CD4-positive, alpha-beta T cell treated with Interleukin-4 for 4 hours (primary cell): ENCODE measurements at places on chromosomes 13 and 19.
A peak's percentile ranks its signal among the peaks of the same experiment; 100 is the strongest.

GRCh38 chr13:83876546-83876945 is 5.7 kb downstream of the SLITRK1 start:
- DNase-seq, result no peak

DNA sequence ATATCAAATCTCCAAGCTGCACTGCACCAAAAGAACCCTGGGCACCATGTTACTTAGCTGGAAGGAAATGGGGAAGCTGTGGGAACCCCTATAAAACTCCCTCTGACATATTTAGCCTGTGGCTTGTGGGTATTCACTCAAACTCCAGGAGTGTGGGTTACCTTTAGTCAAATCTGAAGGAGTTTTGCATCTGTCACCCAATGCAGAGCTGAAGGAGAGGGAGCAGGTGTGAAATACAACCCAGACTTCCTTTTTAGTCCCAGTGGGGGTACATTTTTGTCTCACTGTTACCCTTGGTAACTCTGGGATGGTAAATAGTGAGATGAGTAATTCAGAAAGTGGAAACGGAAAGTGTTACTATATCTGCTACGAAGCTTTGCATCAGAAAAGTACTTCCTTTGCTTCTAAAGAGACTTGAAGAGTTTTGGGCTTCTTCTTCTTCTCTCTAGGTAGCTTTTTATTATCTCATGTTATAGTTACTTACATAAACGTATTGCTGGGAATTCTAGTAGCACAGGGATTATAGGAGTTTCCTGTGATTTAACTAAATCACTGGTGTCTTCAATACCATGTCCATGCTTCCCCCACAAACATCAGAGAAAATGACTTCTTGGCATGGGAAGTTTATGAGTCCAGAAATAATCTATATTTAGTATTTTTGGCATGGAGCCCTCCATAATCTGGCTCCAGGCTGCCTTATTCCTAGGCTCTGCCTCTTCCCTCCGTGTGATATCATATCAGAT is 105.9 kb downstream of the AKAP11 start:
- DNase-seq, result peak; percentile 84

- no peak for DNase-seq
Measured at GRCh38 chr13:81018936-81019335, 678.0 kb upstream of the SPRY2 start.

GRCh38 chr19:19356901-19357566 is 36.4 kb downstream of the MAU2 start:
- DNase-seq, result no peak

DNA sequence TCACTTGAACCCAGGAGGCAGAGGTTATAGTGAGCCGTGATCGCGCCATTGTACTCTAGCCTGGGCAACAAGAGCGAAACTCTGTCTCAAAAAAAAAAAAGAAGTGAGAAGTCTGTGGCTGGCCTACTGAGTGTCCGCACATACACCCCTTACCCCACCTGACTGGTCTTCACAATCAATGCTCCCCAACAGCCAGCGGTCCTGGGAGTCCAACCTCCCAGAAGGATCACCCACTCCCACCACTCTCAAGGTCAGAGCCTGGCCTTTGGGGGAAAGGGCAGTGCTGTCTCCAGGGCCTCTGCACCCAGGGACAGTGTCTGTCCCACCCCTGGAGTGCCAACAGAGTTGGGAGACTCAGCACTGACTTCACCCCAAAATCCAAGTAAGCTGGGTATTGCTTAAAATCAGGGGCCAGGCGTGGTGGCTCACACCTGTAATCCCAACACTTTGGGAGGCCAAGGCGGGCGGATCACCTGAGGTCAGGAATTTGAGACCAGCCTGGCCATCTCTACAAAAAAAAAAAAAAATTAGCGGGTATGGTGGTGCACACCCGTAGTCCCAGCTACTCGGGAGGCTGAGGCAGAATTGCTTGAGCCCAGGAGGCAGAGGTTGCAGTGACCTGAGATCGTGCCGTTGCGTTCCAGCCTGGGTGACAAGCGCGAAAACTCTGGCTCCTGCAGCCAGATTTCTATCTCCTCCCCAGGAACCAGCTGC is 2.3 kb upstream of the CD320 start:
- no peak for DNase-seq

DNA sequence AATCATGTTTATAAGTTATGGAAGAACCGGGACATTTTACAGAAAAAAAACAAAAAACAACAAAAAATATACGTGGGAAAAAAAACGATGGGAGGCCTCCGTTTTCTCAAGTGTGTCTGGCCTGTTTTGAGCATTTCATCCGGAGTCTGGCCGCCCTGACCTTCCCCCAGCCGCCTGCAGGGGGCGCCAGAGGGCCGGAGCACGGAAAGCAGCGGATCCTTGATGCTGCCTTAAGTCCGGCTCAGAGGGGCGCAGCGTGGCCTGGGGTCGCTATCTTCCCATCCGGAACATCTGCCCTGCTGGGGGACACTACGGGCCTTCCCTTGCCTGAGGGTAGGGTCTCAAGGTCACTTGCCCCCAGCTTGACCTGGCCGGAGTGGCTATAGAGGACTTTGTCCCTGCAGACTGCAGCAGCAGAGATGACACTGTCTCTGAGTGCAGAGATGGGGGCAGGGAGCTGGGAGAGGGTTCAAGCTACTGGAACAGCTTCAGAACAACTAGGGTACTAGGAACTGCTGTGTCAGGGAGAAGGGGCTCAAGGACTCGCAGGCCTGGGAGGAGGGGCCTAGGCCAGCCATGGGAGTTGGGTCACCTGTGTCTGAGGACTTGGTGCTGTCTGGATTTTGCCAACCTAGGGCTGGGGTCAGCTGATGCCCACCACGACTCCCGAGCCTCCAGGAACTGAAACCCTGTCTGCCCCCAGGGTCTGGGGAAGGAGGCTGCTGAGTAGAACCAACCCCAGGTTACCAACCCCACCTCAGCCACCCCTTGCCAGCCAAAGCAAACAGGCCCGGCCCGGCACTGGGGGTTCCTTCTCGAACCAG is 1.8 kb upstream of the APOE start:
- DNase-seq, result peak; percentile 71

GRCh38 chr19:7921967-7922835 is 2.1 kb downstream of the SNAPC2 start:
- DNase-seq, result no peak
